ENCODE measurements at places on chromosomes 16 and 17.

- no peak for DNase-seq
Measured at GRCh38 chr17:1201132-1201702, 21.4 kb upstream of the ABR start.

- DNase-seq, result no peak
Measured at GRCh38 chr16:85735946-85736345, 14.9 kb downstream of the C16orf74 start.

DNA sequence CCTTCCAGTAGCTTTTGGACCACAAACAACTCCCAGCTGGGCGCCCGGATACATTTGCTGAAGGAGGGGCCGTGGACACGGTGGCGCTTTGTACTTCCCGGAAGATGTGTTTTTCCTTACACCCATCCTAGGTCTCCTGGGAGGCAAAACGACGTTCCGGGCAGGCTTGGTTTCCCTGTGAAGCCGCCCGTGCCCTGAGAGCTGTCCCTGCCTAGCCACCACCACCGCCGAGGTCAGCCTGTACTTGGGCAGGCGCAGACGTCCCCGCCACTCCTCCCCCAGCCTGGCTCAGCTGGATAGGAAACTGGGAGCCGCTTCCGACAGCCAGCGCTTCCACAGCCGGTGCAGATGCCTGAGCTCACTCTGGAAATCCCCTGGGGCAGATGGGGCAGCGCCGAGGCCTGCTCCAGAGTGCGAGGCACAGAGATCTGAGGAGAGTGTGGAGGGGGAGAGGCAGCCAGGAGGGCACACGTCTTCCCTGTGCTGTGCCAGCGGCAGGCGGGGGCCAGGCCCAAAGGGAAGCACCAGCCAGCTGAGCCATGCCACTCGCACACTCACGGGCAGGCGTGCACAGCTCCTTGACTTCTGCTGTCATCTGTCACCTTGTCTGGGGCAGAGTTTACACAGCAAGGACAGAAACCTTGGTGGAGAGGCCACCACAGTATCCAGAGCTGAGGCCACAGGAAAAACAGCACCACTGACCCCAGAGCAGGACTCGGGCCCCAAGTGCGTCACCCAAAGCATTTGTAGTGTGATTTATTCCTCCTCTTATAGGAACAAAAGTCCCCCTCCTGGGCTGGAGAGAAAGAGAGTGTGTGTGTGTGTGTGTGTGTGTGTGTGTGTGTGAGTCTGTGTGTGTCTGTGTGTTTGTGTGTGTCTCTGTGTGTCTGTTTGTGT lies 3.0 kb downstream of the RHBDF2 start:
- no peak for DNase-seq

DNA sequence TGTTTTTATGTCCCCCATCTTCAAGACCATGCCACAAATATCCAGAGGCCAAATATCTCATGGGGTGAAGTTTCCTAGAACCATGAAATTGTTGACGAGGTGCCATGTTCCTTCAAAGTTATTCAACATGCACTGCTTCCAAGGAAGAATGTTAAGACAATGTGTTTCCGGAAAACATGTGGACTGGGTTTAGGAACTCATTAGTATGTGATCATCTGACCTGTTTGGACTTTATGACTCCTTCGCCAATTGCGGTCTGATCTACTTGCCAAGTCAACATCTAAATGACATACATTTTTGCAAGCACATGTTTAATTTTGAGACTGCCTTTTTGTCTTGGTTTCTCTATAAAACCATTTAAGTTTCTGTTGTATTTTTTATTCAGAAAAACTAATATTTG lies 234.8 kb downstream of the MAF start:
- DNase-seq, result no peak

GRCh38 chr16:88058136-88058535 lies 106.9 kb downstream of the BANP start:
- no peak for DNase-seq

- no peak for DNase-seq
Measured at GRCh38 chr16:27286451-27286850, 17.9 kb upstream of the NSMCE1 start.

DNA sequence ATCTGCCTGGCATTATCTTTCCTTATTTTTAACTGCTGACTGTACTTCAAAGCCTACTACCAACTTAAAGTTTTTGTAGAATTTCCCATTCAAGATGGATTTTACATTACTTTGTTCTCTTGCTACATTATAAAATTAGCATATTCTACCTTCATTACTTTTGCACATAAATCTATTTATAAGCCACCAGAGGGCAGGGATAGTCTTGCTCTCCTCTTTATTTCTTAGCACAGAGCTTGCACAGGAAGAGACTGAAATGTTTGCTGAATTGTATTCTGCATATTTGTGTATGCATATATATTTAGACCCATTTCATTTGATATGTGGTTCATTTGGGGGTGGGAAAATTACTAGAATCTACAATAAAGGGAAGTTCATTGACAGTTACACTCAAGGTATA lies 108.0 kb downstream of the SKAP1 start:
- DNase-seq, result no peak

GRCh38 chr16:14505846-14506245 lies 124.2 kb downstream of the PARN start:
- DNase-seq, result no peak

DNA sequence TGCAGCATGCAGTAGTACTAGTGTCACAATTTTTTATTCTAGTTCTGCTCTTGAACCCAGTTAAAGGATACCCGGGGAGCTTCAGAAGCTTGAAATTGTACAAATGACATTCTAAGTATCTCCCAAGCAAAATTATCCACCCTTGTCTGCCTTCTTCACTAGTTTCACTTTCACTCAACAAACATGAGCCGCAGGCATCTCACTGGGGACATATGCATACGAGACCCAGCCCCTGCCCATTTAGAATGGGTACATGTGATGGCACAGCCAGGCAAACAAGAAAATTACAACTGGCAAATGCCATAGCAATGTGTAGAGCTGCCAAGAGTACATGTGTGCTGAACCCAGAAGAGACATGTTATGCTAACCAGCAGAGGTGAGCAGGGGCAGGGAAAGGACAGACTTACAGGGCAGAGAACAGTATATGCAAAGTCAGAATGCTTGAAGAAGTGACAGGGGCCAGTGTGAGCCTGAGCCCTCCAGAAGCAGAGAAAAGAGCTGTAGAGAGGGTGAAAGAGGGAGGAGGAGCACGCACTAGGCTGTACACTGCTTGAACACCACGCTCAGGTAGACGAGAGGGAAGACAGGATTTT lies 8.3 kb downstream of the GINS2 start:
- no peak for DNase-seq

GRCh38 chr16:9091867-9092281 lies 430 bp downstream of the HAPSTR1 start:
- no peak for DNase-seq

Measured in NCI-H1417 treated with DMSO at 0.1 percent for 48 hours (cell line).